ENCODE measurements at places on chromosomes 5 and 9. TPM values are rescaled to one million over a fixed set of nuclear protein-coding genes. Genes with fewer than 3 reads are reported as not detected.

- no peak for DNase-seq
Measured at GRCh38 chr9:81317223-81317622, 372.1 kb downstream of the TLE1 start.

GRCh38 chr9:98518556-98518955 is 190.2 kb downstream of the GABBR2 start:
- no peak for DNase-seq

DNA sequence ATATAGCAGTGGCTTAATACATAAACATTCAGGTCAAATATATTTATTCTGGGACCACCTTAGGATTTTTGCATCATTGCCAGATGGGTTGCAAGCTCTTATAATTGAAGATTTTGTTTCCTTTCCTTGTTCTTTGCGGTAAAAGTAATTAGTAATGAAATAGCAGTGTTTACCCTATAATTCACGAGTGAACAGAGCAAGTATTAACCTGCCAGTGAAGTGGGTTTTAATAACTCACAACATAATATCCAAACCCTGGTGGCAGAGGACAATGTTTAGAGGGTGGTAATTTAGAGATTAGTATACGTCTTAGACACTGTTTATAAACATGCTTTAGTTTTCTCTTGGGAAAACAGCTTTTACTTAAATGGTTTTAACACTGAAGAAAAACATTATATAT is 11.8 kb downstream of the ARL14EPL start:
- no peak for DNase-seq

- DNase-seq, result no peak
Measured at GRCh38 chr9:97110696-97111095, 71.8 kb upstream of the CTSV start.

- no peak for DNase-seq
Measured at GRCh38 chr9:97510797-97511654, 9.6 kb downstream of the TMOD1 start.

DNA sequence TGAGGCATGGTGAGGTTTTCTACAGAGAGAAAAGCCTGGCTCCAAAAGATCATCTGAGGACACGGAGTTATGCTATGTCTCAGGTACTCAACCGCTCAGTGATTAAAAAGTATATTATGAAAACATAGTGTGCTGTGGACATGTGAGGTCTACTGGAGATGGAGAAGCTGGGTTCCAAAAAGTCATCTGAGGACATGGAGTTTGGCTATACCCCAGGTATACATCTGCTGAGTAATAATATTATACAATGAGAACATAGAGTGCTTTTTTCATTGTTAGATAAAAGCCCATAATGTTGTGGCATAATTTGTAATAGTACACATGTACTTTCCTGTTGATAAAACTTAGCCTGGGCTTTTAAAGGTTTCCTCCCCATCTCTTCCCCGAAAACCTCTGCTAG is 70.7 kb upstream of the SHISAL2B start:
- DNase-seq, result no peak

The PSIP1 gene
- total RNA-seq, result 33.3 TPM

The TLX3 gene
- total RNA-seq, result not detected

The IARS1 gene
- 82.8 TPM for total RNA-seq

The GBGT1 gene
- 9.0 TPM for total RNA-seq

The ROPN1L gene
- total RNA-seq, result not detected

Measured in stomach (tissue), 19 donors.